Brain (organoid and tissue), 16 donors: ENCODE measurements at places on chromosomes 1 and 21. TPM values are rescaled to one million over a fixed set of nuclear protein-coding genes. Genes with fewer than 3 reads are reported as not detected.

DNA sequence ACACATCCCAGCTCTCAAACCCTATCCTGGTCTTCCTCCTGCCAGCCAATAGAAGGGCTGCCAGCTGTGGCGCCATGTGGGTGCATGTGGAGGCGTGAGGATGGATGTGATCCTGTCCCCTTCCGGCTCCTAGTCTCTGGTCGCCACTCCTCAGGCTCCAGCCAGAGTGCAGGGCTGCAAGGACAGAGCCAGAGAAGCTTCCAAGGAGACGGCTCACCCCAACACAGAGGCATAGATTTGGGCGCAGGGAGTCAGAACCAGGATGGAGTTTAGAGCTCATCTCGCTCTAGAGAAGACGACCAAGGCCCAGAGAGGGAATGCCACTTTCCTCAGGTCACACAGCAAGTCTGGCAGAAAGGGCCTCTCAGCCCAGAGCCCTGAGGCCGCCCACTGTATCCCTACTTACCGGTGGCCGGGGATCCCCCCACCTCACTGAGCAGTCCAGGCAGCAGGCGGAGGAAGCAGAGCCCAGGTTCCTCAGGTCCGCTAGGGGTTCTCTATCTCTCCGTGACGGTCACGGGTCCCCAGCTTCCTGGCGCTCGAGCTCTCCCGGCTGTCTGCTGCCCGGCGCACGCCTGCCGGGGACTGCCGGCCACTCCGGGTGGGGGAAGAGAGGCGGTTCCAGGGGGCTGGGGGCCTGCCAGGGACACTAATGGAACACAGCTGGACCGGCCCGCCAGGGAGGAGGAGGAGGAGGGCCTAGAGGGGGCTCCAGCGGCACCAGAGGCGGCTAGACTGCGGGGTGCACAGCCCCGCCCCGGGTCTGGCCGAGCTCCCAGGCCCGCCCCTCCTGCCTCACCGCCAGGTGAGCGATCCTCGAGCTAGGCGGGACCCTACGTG, at the start of gene COL16A1:
COL16A1 (minus strand) TSS at position 587 of the 840 bp plus-strand sequence. CDS start 1,824 bp downstream, outside the sequence.
- no peak for DNase-seq

DNA sequence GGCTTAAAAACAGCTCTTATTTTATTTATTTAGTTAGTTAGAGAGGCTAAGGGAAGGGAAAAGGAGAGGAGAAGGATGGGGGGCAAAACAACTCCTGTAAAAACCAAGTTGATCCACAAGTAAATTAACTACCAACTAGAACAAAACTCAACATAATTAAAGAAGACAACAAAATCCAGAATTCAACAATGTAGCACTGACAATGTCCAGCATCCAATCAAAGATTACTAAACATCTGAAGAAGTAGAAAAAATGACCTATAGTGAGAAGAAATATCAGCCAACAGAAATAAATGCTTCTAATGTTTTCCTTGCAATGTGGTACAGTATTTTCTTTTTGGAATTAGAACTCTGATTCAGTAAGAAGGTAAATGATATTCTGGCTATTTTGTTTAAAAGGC, 160.1 kb downstream of the CDC7 start:
- DNase-seq, result no peak

DNA sequence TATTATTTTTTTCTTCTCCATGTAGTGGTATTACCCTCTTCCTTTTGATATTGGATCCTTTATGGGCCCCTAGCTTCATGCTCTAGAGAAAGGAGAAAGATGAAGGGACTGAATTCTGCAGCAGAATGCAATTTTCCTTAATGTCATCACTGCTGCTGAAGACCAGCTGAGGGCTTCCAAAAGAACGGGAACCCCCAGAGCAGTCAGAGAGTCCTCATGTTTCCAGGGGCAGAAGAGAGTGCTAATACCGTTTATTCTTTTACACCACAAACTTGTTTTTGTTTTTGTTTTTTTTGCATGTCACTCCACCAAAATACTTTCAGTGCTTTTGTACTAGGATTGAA, 21.1 kb upstream of the TBX15 start:
- DNase-seq, result no peak

- no peak for DNase-seq
Measured at GRCh38 chr1:6827079-6827478, 41.8 kb downstream of the CAMTA1 start.

The NBPF19 gene
- polyA plus RNA-seq, result 0.71 TPM

GRCh38 chr1:29264773-29265389, 28.6 kb downstream of the PTPRU start:
- DNase-seq, result no peak
